ENCODE measurements at places on chromosomes 7 and 10.
A peak's percentile ranks its signal among the peaks of the same experiment; 100 is the strongest.

DNA sequence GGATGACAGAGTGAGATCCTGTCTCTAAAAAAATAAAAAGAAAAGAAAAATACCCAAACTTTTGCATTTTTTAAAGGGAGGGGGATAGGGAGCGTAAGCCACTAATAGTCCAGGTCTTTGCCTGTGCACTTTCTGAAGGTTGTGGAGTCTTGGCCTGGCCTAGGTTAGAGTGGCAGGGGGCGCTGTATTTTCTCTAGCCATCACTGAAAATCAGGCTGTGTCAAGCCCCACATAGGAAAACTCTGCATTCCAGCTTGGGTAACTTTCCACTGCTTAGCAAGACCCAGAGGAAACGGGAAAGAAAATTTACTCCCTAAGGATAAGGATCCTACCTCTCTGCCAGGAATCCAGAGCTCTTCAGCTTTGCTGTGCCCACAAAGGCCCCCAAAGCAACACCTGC, 10.5 kb upstream of the PAX4 start:
- DNase-seq, result no peak

GRCh38 chr7:80941208-80941758, 22.4 kb upstream of the SEMA3C start:
- no peak for DNase-seq

DNA sequence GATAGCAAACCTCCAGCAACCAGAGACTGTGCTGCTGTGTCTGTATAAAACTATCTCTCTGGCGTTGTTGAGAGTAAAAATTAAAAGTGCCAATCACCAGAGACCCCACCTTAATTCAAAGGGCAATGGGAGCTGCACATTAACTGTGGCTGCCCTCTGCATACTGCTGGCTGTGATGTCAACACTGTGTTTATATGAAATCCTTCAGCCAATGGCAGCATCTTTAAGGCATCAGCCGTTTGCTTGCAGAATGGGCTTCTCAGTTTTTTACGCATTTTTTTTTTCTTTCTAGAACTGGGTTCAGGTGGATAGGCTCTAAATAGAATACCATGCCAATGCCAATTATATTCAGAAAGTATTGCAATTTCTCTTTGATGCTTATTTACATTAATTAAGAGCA, 47.7 kb downstream of the CHN2 start:
- no peak for DNase-seq

- DNase-seq, result peak; percentile 10
Measured at GRCh38 chr10:35456153-35456720, 119.9 kb downstream of the CCNY start.

DNA sequence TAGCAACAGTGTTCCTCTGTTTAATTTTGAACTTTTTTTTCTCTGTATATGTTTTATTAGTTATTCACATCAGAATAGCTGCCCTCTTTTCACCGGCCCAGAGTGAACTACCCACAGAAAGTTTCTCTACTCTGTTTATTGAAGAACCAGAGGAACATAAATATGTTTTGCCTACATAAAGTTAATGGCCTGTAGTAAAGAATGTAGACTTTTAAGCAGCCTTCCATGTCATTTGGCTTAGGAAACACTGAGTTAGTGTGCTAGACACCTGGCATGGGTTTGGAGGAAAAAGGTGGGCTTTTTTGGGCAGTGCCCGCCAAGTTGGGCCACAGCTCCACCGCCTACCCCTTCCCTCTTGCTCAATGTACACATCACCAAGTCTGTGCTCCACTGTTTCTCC, 8.9 kb upstream of the MEST start:
- peak; percentile 16 for DNase-seq

GRCh38 chr10:125343118-125343925, 183.0 kb upstream of the CTBP2 start:
- no peak for DNase-seq

GRCh38 chr7:113320419-113320818, 202.1 kb upstream of the SMIM30 start:
- DNase-seq, result no peak

DNA sequence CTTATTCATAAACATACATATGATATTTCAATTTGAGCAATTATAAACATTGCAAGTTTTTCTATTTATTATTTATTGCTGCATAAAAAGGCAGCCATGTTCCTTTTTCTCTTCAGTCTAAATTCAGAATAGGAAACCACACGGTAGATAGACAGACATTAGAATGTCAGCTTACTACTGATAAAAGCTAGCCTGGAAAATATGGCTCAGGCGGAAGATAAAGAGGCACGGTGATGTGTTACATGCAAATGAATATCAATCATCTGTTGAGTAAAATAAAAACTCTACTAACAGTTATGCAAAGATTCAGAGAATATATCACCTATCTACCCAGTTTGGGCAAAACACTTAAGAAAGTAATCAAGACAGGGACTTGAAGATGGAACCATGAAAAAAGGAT, 73.5 kb upstream of the PDSS1 start:
- peak; percentile 22 for DNase-seq

DNA sequence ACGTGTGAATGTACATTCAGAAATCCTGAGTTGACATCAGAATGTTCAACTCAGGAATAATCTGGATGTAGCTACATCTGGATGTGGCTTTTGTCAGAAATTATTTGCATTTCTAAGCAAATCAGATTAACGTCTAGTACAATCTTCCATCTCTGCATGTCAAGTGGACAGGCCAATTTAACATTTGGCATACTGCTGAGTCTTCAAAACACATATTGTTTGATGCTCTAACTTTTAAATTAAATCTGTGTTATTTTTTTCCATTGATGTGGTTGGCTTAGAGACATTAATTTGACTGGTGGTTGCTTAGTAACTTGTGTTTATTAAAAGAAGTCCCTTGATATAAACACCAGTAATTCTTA, 3.4 kb downstream of the STAMBPL1 start:
- DNase-seq, result peak; percentile 83

GRCh38 chr7:824081-824480, 8.2 kb upstream of the SUN1 start:
- DNase-seq, result no peak

DNA sequence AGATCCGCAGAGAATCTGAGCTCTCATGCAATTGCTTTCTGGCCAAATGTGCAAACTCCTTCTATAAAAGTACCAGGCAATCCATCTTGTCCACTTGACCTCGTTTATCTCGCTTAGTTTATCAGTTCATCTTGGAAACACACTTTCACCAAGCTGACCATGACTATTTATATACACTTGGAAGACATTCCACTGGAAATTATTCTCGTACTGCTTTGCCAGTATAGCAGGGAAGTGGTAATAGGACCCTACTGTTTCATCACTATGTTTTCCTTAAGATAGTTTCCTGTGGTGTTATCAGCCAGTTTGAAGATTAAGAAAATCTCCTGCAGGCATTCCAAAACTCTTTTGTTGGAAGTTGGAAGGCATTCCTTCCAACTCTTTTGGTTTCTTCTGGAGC, 115.3 kb upstream of the FAM171A1 start:
- no peak for DNase-seq

DNA sequence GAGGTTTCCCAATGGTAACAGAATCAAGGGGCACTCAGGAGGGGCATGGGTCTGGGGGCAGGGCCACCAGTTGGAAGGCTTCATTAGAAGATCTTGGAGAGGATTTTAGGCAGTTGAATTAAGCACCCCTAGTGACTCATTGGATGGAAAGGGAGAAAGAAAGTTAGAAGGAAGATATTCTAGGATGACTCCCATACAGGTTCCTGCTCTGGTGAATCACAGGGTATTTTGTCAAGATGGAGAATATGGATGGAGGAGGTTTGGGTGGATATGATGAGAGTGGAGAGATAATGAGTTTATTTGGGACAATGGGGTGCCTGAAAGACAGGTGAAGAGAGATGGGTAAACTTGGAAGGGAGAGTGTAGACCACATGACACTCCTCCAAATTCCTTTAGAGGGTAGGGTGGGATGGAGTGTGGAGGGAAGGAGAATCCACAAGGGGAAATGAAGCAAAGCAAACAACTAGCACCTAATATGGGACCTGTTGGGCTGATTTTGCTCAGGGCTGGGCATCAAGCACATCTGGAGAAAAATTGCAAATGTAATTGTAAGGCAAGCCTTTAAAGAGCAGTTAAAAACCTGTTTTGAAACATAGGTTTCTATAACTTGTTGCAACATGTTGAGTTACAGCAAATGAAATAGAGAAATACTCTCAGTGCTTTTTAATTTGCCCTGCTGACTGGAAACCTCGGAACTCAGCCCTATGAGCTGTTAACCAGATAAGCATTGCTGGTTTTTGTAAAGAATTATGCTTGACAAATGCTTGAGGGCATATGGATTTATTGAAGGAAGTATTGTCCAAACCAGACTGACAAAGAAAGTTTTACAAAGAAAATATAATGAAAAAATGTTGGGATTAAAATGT, 2.9 kb upstream of the ENTPD7 start:
- no peak for DNase-seq

- DNase-seq, result no peak
Measured at GRCh38 chr10:79188154-79188965, 119.6 kb downstream of the ZMIZ1 start.

DNA sequence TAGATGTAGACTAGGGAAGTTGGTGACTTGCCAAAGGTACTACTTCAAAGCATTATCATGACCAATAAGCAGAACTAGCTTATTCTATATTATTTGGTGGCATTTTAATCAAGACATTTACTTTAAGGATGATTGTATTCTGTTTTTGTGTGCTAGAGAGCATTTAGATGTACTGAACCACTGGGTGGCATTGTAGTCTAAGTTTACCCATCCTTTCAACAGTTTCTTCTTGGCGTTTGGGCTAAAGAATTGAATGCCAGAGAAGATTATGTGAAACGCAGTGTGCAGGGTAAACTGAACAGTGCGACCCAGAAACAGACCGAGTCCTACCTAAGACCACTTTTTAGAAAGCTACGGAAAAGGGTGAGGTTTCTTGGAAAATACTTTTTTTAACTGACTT, 26.8 kb downstream of the PRPF18 start:
- no peak for DNase-seq

GRCh38 chr7:25989140-25989705, 162.8 kb upstream of the NFE2L3 start:
- DNase-seq, result no peak

DNA sequence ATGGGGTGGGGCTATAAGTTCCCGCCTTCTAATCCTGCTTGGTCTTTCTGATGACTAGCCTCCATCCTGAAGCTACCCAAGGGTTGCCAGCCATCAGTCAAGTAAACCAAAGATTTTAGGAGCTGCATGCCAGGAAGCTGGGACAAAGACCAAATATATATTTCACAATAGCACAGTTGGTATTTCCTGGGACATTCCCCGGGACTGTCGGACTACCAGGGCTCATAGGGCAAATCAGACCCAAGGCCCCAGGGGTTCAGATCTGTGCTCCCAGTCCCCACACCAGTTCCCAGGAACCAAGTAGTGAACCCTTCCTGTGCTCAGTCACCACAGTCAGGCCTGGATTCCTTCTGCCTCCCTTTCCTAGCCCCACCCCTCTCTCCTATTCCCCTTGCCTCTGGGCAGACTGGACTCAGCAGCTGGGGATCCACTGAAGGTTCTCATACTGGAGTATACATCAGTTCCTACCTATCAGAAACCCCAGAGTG, 5.7 kb upstream of the CXCL12 start:
- DNase-seq, result no peak

DNA sequence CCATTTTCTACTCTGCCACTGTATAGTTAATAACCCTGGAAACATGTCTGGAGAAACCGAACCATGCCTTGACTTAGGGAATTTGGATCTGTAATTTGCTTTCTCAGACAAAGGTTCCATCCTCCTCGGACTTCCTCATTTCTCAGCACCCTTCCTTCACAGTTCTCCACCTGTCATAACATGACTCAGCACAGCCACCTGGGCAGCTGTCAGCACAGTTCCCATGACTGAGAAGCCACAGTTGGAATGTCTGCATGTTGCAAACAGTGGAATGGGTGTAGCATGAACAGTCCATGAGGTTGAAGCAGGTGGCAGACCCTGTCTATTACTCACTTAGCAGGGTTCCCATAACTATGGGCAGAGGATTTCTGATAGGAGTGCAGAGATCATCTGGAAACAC, 634 bp upstream of the OR9A4 start:
- peak; percentile 46 for DNase-seq

DNA sequence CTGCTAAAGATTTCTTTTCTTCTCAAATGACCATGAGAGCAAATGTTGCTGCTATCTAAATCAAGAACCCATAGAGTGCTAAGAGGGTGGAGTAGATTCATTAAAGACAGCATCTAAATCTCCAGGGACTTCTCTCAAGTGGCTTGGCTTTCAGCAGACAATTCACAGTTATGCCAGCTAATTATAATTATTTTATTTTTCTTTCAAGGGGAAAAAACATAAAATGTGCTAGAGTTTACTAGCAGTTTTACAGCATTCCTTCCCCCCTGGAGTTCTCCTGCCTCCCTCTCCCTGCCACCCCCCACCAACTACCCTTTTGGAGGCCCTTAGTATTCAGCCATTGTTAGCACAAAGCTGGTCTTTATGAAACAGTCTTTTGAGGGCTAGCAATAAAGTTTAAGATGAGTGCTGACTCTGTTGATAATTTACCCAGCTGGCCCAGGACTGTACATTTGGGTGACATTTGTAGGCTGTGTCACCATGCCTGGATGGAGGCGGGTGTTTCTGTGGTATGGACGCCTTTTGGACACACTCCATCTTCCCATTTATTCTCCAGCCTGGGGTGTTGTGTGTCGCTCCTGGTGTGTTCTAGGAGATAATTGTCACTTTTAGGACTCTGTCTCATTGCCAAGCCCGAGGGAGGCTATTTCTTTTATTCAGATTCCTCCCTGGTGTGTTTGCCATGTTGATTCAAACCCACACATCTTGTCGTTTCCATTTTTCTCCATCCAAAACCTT, 160.2 kb downstream of the CREB5 start:
- no peak for DNase-seq

- DNase-seq, result no peak
Measured at GRCh38 chr10:50439187-50439586, 184.6 kb downstream of the SGMS1 start.

DNA sequence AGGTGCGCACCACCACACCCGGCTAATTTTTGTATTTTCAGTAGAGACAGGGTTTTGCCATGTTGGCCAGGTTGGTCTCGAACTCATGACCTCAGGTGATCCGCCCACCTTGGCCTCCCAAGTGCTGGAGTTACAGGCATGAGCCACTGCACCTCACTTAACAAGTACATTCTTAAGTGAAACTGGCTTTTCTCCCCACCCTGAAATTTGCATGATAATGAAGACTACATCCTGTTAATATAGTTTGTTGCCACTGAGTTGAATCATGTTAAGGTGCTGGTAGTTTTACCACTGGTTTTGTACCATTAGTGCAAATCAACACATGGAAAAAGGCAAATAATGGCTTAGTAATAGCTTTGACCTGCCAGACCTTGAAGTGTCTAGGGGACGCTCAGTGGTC, 62.2 kb downstream of the MPLKIP start:
- DNase-seq, result no peak

GRCh38 chr10:75034131-75034512, 77.3 kb upstream of the SAMD8 start:
- no peak for DNase-seq

- DNase-seq, result no peak
Measured at GRCh38 chr7:44448922-44449583, 41.4 kb downstream of the NUDCD3 start.

- no peak for DNase-seq
Measured at GRCh38 chr10:129448086-129448485, 19.0 kb upstream of the MGMT start.

DNA sequence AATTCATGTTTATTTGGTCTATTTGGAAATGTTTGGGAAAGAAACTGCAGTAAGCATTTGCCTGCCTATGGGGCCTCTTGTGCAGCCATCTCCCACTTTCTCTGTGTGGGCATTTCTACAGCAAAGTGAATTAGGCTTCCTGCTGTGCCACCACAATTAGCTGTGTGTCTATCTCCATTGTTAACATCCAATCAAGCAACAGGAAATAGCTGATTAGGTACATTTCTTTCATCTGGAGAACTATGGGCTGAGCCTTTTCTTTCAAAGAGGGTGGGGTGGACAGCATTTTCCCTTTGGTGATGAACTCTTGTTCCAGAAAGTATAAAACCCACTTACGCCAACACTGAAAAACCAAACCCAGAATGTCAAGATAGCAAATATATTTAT, 640.0 kb downstream of the ACTR3B start:
- no peak for DNase-seq
